ENCODE measurements at places on chromosomes 5 and 9.

GRCh38 chr5:15267966-15268365 lies 232.0 kb upstream of the FBXL7 start:
- no peak for DNase-seq

DNA sequence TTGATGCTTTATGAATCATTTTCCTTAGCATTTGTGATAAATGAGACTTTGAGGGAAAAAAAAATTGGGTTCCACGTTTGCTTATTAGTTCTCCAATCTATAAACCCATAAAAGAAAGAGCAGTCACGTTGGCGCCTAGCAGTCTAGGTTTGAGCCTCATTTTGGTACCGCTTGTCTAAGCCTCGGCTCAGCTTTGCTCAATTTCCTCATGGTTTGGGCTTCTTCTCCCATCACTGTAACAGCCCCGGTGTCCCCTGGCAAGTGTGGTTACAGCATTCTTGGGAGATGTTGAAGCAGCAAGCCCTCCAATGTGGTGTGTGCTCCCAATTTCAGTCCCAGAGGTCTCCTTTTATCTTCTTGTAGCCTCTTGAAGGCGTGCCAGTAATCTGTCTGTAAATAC lies 578.4 kb downstream of the CDK5RAP2 start:
- no peak for DNase-seq

DNA sequence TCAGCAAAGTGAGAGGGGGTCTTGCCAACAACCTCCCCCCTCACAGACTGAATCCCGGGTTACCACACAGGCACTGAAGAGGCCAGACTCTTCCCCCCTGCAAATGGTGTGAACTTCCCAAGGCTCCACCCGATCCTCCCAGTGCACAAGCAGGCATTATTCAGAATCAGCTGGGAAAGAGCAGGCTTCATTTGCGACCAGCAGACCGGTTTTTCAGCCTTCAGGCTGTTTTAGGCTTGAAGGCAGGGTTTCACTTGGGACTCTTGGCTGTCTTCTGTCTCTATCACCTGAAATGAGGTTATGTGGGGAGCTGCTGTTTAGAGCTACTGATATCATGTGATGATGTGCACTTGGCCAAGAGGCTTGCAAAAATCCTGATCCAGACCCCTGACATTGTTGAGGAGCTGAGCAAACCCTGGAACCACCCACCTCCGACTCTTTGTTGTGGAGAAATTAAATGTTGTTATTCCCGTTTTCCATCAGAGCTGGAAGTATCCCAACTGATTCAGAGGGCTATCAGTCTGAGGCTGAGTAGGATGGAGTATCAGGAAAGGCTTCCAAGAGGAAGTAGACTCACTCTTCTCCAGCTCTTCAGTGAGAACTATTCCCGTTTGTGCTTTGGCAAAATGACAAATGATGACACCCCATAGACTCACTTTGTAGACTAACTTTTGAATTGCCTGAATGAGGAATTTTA lies 63.3 kb upstream of the ZFR start:
- no peak for DNase-seq

DNA sequence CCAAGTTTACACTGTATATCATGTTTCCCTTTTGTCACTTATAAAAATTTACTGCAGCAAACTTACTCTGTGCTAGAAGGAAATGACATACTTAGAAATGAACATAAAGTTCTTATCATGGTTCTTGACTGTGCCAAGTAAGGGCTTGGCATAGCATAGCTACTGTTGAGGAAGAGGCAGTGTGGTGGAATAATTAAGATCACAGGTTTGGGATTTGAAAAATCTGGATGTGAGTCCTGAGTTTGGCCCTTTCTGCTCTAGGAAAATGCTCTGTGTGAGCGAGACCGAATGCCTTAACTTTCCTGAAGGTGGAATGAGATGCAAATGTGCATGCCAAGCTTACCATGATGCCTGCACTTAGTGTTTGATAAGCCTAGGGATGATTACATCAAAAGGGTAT lies 99.5 kb downstream of the INSYN2B start:
- no peak for DNase-seq

- DNase-seq, result no peak
Observed at GRCh38 chr9:76687861-76688391, 76.3 kb upstream of the PCA3 start.

- DNase-seq, result no peak
Observed at GRCh38 chr5:179969110-179969509, 61.4 kb upstream of the TBC1D9B start.

DNA sequence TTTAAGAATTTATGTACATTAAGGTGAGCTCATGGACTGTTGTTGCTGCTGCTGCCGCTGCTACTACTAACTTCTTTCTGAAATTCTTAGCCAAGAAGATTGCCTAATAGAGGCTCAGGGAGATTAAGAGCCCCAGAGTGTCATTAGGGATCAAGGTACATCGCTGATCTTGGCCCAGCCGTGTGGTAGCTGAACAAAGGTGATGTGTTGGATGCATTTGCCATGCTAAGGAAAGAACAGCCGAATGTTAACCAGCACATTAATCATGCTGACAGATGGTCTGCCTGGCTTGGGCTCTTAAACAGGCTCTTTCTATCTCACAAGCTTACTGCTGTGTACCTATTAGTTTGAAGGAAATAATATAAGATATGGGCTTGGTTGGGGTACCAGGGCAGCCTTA lies 137.1 kb downstream of the KCTD16 start:
- DNase-seq, result no peak

DNA sequence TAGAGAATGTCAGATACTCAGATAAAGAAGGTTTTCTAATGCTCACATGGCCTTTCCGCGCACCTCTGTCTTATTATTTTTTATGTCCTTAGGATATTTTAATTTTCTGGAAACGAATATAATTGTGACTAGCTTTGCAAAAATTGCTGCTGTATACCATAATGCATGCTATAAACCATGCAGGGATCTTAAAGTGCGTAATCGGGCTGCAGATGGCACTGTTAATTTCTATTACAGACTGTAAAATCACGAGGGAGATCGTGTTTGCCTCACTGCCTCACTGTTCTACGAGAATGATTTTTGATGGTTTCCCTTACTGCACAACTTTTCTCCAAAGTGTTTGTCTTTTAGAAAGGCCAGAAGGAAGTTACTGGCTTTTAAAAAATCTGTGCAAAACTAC lies 356.1 kb downstream of the TUSC1 start:
- DNase-seq, result no peak

DNA sequence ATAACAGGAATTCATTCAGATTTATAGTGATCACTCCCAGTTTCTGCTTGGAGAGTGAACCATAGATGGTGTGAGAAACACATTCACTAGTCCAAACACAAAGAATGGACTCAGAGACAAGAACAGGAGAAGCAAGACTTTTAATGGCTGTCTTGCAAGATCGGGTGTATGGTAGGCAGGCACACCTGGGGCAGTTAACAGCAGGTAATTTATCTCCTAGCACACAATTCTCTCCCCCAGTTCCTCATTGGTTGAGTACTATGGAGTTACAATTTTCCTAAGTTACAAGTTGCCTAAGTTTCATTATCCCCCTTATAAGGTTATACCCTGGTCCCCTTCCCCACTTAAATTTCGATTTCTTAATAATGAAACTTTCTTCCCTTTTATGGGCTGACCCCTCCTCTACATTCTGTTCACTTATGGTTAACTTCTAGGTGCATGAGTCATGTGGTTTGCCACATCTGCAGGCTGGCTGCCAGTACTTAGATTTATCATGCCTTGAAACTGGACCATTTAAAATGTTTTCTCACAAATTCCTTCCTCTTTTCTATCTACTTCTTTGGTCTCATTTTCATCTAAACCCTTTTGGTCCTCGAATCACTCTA lies 623.3 kb downstream of the HINT1 start:
- DNase-seq, result no peak

DNA sequence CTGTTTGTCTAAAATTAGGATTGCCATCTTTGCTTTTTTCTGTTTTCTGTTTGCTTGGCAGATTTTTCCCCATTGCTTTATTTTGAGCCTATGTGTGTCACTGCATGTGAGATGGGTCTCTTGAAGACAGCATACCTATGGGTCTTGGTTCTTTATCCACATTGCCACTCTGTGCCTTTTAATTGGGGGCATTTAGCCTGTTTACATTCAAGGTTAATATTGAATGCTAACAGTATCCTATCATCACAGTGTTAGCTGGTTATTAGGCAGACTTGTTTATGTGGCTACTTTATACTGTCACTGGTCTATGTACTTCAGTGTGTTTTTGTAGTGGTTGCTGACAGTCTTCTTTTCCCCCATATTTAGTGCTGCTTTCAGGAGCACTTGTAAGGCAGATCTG lies 67.3 kb downstream of the ISOC1 start:
- DNase-seq, result no peak

DNA sequence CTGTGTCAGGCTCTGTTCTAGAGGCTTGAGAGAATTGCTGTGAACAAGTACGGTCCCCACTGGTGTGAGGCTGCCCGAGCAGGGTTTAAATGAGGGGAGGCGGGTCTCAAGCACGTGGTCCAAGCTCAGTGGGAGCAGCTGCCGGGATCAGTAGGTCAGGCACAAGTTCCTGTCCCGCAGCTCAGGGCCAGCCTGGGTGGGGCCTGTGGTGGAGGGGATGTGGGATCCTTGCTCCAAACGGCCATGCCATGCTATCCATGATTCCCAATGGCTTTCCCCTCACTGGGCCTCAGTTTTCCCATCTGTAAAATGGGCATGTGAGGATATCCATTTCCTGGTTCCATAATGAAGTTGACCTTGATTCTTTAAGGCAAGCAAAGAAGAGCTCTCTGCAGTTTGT lies 17.1 kb downstream of the OBP2B start:
- no peak for DNase-seq

Data from GM13977 (cell line).